Effector memory CD4-positive, alpha-beta T cell (primary cell): ENCODE measurements at places on chromosomes 6 and 20.

DNA sequence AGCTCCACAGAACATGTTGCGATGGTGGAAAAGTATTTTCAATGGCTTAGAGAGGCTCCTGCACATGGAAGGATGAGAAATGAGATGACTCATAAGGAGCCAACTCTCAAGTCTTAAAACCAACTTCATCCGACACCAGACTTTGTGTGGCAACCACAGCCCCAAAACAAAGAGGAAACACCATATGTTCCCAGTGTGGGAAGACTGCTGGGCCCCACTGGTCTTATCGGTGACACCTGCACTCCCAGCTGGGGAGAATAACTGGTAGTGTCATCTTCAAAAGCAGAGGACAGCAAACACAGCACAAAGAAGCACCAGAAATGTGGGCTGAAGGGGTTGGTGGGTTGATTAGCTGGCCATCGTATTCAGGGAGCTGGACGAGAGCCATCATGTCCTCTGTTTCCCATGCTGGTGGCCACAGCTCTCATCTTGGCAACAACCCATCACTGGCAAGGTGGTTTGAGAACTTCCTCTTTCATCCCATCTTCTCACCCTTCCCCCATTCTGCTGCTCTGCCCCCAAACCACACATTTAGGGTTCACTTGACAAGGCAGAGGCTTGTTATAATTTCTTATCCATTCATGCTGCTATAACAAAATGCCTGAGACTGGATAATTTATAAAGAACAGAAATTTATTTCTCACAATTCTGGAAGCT is 46.0 kb upstream of the TASP1 start:
- no peak for DNase-seq

- DNase-seq: no peak
These were observed 127.9 kb upstream of the NAA20 start for GRCh38 chr20:19889011-19889953.

GRCh38 chr6:36463676-36464075 is 20.9 kb downstream of the KCTD20 start:
- DNase-seq: no peak

DNA sequence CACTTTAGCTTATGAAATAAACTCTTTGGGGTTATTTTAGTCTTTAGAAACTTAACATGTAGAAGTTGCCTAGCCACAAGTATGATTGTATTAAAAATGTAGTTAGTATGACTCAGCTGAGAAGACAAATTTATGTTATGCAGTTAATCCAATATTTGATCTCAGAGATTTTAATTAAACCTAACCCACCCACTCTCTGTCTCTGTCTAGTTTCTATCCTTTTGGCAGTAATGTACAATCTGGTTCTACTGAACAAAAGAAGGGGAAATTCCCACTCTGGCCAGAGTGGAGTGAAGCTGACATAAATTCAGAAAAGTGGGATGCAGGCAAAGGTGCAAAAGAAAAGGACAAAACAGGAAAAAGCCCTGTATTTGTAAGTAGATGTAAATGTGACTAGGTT is 36.4 kb downstream of the ADGB start:
- no peak for DNase-seq

DNA sequence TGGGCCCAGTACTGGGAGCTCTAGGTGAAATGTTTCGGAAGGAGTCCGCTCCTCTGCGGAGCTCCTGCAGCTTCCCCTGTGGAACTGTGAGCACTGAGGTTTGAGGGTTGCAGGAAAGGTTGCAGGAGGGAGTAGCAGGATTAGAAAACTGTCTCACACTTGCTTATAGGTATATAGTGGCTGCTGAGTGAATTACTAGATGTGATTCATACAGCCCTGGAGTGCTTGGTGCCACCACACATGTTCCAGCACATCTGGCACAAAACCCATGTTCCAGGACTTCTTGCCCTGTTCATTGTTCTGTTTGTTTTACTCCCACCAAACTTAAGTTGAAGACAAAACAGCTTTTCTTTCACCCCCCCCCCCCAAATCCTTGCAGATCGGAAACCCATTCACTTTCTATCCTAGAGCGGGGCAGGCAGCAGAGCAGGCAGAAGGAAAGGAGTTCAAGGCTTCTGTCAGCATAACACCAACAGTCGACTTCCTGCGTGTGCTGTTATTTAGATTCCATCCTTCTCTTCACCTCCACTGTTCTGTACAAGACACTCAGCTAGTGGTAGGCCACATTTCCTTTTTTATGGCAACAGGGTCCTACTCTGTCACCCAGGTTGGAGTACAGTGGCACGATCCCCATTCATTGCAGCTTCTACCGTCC is 669 bp upstream of the PEX6 start:
- DNase-seq: no peak

DNA sequence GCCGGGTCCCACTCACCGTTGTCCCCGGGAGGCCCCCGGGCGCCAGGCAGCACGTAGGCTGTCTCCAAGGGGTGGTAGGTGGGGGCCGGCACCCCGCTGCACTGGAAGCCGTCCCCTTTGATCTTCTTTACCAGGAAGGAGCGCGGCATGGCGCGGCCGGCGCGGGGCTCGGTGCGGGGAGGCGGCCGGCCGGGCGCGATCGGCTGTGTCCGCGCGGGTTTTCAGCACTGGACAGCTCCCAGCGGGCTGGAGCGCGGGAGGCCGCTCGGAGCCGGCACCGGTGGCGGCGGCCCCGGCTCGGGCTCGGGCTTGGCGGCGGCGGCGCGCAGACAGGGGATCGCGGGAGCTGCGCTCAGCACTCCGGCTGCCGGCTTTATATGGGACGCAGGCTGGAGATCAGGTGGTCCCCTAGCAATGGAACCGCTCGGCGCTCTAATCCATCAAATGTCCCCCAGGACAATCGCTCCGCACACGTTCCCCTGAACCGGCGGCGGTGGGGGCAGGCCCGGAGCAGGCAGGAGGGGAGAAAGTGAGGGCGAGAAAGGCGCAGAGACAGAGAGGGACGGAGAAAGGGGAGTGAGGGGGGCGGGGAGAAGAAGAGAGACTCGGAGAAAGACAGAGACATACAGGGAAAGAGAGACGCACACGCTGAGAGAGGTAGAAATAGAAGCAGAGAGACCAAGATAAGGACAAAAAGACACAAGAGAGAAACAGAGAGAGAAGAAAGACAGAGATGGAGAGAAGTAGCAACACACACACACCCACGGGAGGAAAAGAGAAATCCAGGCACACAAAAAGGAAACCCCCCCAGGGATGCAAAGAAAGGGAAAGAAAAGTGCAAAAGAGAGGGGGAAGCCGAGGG is at the start of gene SCRT2:
TSS of gene SCRT2 (minus strand) at position 350 of the 862 bp plus-strand sequence. CDS start at position 149, 201 bp downstream.
- DNase-seq: no peak

- DNase-seq: no peak
These were observed 21.5 kb downstream of the ASIP start for GRCh38 chr20:34262488-34263288.

DNA sequence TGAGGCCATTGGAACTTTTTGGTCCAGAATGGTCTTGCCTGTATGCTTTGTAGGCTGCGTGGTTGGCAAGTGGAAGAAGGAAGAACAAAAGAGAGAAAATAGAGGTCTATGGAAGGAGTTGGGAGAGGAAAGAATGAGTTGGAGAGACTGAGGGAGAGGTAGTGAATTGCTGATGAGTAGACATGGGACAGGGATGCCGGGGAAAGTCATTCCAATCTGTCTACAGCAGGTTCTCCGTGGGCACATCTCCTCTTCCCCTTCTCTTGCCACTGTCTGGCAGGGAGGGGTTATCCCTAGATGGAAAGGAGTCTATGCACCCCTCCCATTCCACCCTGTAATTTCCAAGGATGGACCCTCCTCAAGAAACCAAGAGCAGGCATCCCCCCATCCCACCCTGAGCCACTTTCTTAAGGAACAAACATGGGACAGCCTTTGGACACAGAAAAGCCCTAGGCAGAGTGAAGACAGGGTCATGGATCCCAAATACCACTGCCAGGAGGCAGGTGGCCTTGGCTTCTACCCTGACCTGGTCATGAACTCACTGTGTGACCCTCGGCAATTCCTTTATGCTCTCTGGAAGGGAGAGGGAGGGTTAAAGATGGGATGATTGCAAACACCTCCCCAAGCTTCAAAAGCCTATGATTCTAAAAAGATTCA is 196.9 kb downstream of the LRFN2 start:
- DNase-seq: no peak

GRCh38 chr6:150075034-150075421 is 6.1 kb upstream of the ULBP3 start:
- no peak for DNase-seq

DNA sequence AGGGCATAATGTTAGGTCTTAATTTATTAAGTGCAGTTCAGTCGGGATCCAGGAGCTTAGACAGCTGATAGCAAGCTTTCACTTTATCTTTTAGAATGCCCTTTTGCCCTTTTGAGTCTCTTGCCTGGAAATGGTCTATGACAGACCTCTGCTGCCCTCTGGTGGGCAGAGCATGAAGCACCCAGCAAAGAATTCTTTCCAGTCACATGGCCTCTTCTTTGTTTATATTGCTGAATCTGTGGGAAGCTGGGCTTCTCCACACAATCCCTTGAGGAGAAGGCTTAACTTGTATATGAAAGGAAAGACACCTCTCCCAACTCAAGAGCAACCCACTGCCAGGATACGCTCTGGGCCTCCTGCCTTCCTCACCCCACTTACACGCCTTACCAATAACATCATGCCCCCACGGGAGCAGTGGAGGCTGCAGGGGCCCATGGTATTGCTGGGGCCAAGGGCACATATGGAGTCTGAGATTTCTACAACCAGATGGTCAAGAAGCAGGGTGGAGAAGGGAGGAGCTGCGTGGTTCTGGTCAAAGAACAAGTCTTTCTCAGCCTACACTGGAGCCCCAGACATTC is 20.4 kb downstream of the WFDC3 start:
- peak; percentile 70 for DNase-seq

- DNase-seq: no peak
These were observed 15.4 kb upstream of the SNHG17 start for GRCh38 chr20:38450412-38450975.

GRCh38 chr6:157764178-157765068 is 58.6 kb upstream of the SNX9 start:
- peak; percentile 82 for DNase-seq

DNA sequence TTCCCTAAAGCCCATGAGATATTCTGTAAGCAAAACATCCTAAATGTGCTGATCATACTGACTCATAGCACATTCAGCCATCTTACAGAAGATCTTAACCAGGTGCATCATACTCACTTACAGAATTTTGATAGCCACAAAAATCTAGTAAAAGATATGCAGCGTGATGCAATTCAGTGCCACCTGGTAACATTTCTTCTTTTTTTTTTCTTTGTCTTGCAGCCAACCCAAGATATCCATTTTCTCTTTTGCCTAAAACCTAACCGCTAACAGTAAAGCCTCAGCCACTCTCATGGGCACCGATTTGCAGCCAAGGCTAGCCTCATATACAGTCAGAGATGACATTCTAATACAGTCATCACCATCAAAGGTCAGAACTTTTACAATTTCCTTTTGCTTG is 293.3 kb downstream of the HACE1 start:
- no peak for DNase-seq
